ENCODE measurements at places on chromosomes 7 and 10.

- no peak for DNase-seq
Observed at GRCh38 chr7:42029405-42029804, 207.6 kb downstream of the GLI3 start.

DNA sequence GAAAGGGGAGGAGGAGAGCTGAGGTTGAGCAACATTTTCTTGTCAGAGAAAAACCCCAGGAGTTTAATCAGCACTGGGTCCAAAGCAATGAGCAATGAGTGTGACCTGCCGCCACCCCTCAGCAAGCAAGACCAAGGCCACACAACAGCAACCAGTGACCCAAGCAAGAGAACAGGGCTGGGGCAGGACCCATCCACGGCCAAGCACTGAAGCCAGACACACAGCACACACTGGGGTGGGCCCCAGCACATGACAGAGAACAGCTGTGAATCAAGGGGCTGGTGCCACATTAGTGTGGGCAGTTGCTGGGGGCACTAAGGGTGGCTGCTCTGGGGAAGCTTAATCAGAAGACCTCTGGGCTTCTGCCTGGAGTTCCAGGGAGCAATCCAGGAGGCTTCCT lies 16.2 kb downstream of the TMEM72 start:
- DNase-seq: no peak

- no peak for DNase-seq
Observed at GRCh38 chr7:135466442-135467206, 43.3 kb downstream of the CNOT4 start.

- DNase-seq: peak; percentile 32
Observed at GRCh38 chr7:28458732-28459131, 46.4 kb downstream of the CREB5 start.

- DNase-seq: peak; percentile 80
Observed at GRCh38 chr10:97713826-97714400, 383 bp downstream of the MARVELD1 start.

GRCh38 chr7:5428478-5429252 lies 5.0 kb upstream of the TNRC18 start:
- peak; percentile 70 for DNase-seq

- DNase-seq: no peak
Observed at GRCh38 chr7:16724344-16724743, 29.2 kb upstream of the TSPAN13 start.

DNA sequence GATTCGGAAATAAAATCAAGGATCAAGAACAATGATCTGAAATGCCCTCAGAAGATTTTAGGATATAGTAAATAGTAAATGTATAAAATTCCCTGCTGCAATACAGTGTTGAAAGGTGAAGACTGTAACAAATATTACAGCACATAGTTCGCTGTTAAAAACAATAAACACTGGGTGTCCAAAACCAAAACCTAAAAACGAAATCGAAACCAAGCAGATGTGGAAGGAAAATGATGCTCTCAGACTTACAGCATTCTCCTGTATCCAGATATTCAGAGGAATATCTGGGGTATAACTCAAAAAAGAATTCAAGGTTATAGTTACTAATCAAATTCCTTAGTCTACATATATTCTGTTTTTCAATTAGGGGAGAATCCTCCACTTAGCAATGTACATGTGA lies 708.1 kb upstream of the PCDH15 start:
- no peak for DNase-seq

DNA sequence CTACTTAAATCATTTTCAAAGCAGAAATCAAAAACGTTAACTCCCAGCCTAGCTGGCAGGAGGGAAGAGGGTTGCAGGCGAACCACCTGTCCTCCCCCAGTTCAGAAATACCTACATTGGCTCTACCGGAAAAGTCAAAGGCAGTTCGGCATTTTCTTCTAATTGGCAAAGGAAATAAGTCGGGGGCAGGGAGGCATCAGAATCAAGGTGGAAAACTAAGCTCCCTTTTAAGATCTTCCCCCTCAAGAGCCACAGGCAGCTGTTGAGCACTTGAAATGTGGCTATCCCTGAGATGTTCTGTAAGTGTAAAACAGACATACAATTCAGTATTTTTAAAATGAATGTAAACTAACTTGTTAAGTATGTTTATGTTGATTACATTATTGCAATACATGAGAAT lies 957 bp upstream of the ELMO1 start:
- DNase-seq: no peak

GRCh38 chr7:101964680-101965452 lies 147.4 kb downstream of the CUX1 start:
- no peak for DNase-seq

DNA sequence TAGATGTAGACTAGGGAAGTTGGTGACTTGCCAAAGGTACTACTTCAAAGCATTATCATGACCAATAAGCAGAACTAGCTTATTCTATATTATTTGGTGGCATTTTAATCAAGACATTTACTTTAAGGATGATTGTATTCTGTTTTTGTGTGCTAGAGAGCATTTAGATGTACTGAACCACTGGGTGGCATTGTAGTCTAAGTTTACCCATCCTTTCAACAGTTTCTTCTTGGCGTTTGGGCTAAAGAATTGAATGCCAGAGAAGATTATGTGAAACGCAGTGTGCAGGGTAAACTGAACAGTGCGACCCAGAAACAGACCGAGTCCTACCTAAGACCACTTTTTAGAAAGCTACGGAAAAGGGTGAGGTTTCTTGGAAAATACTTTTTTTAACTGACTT lies 26.8 kb downstream of the PRPF18 start:
- DNase-seq: no peak

DNA sequence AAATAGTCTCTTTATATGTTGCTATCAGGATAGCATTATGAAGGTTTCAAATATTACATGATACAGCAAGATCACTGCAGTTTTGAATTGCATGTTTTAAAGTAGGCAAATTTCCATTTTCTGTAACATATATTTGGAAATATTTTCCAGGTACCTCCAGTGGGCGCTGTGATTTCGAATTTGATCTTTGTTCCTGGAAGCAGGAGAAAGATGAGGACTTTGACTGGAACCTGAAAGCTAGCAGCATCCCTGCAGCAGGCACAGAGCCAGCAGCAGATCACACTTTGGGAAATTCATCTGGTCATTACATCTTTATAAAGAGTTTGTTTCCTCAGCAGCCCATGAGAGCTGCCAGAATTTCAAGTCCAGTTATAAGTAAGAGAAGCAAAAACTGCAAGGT lies 299.0 kb downstream of the MALRD1 start:
- no peak for DNase-seq

DNA sequence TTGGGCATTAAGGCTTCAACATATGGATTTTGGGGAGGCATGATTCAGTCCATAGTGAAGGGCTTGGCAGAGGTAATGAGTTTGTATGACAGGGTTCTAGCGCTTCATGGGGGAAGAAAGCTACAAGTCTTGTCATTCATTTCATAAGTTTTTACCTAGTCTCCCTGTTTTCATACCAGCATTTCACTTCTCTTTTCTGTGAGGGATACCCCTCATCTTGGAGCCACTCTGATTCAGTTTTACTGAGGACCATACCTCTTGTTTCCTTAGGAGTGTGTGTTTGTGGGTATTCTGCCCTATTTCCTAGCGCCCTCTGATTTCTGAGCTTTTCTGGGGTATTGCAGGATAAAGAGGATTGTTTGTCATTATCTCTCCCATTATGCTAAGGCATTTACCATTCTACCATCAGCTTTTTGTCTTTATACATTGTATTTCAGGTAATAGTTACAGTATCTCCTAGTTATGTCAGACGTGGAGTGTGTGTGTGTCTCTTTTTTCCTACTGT lies 6.8 kb downstream of the RSBN1L start:
- no peak for DNase-seq

DNA sequence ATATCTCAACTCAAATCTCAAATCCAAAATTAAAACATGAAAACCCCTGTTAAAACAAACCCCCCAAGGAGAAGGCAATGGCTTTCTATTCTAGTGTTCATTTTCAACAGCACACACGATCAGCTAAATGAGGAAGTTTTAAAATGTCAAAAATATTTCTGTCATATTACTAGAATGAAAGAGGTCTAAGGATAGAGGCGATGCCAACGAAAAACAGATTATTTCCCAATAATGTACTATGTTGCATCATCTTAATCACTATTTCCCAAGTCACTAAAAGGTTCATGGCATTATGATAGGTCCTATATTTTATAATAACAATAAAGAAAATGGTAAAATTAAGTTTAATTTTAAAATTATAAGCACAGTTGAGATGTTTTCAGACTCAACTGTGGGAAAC lies 10.1 kb downstream of the CNOT4 start:
- DNase-seq: no peak

GRCh38 chr7:115410972-115411686 lies 489.2 kb downstream of the MDFIC start:
- DNase-seq: no peak

- DNase-seq: no peak
Observed at GRCh38 chr7:158362001-158362400, 225.6 kb downstream of the PTPRN2 start.

- peak; percentile 9 for DNase-seq
Observed at GRCh38 chr7:44292876-44293560, 32.4 kb downstream of the CAMK2B start.

DNA sequence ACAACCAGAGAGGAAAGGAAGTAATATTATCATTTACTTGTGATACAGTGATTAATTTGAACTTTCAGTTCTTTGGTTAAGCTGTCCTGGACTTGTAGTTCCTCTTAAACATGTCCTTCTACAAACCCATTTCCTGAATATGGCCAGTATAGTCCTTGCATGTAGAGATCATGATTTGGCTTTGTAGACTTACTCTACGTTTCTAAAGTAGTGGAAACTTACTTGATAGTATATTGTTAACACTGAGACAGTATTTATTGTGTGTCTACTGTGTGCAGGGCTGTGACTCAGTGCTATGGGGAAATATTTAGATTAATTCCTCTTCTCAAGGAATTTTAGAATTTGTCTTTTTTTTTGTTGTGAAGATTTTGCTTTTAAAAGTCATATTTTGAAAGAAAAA lies 109.5 kb downstream of the NRF1 start:
- no peak for DNase-seq

DNA sequence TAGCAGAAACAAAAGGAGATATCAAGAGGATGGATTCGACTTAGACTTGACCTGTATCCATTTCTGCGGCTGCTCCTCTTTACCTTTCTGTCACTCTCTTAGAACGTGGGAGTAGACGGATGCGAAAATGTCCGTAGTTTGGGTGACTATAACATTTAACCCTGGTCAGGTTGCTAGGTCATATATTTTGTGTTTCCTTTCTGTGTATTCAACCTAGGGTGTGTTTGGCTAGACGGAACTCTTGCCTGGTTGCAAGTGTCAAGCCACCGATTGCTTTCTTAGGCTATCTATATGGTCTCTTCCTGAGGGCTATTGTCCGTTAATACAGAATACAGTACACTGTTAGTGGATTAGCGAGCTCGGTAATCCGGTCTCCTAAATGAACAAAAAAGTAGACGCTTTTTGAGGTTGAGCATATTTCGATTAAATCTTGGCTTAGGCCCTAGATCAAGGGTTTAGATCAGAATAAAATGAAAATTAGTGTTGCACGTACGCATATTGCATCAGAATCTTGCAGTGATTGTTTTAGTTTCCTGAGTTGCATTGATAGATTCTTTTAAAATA lies 1.2 kb downstream of the PTEN start:
- DNase-seq: no peak

GRCh38 chr10:79013406-79013987 lies 55.3 kb upstream of the ZMIZ1 start:
- DNase-seq: no peak

DNA sequence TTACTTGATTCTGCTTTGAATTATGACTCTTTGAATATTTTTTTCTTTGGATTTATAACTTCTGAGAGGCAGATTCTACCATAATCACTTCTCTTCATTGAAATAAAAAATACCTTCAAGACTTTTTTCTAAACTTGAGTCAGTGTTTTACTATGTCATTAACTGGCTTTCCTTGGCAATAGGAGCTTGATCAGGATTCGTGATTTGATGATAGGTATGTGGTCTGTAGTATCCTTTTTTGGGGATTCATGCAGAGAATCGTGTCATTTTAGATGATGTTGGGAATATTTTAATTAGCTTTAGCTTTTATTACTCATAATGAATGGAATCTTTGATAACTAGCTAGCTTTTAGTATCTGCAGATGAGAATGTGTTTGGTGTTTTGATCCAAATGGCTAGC lies 83.3 kb downstream of the PHTF2 start:
- no peak for DNase-seq

- DNase-seq: no peak
Observed at GRCh38 chr7:63093481-63093880, 905.2 kb upstream of the ZNF722 start.

- DNase-seq: no peak
Observed at GRCh38 chr10:79349072-79349491, 1.8 kb downstream of the PPIF start.

DNA sequence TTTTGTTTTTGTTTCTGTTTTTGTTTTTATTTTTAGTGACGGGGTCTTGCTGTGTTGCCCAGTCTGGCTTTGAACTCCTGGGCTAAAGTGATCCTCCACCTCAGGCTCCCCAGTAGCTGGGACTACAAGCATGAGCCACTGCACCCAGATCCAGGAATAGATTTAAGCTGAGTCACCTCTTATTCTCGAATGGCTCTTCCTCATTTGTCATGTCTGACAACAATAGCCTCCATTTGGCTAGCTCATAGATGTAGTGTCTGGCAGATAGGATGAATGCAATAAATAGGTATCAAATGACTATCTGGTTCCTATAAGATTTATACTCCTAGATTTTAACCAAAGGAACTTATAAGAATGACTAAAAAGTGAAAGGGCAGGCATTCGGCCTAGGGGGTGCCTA lies 172.9 kb downstream of the TMEM26 start:
- DNase-seq: no peak

DNA sequence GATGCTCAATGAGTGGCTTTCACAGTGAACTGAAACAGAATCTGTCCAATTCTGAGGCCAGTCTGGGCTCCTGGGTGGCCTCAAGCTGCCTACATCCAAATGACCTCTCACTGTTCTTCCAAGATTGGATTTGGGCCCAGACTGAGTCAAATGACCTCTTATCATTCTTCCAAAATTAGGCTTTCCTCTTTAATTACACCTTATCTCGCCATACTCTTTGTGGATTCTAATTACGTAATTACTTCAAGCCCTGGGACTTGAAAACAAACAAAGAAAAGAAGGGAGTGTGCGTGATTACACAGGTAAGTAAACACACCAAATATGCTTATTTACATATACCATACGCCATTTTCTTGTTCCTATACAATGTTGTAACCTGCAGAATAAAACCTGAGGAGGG lies 18.8 kb downstream of the SORBS1 start:
- DNase-seq: peak; percentile 42

GRCh38 chr7:125814100-125814499 lies 884.5 kb upstream of the POT1 start:
- DNase-seq: no peak

- no peak for DNase-seq
Observed at GRCh38 chr10:28177944-28178637, 124.8 kb downstream of the MPP7 start.

All from heart left ventricle (tissue), 16 donors.